ENCODE measurements at places on chromosomes 2 and 18.
A peak's percentile ranks its signal among the peaks of the same experiment; 100 is the strongest.

DNA sequence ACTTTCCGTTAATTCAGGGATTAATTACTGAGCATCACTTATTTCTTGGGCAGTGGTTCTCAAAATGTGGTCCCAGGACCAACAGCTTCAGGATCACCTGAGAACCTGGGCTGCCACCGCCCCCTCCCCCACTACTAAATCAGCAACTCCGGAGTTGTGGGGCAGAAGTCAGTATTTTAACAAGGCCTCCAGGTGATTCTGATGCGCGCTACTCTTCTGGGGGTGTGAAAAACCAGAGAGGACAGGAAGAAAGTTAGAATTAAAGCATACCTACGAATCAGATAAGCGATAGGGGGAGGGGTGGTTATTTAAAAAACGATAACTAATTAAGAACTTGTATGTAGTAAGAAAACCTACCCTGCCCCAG is 319 bp downstream of the ZSCAN30 start:
- H3K4me3 ChIP-seq: peak overlapping the region; percentile 47
- peak; percentile 72 for DNase-seq
- H3K27me3 ChIP-seq: no peaks in the 10 kb centered on the region
- peaks cover 6% of the 10 kb centered on the region for H3K4me1 ChIP-seq
- H3K27ac ChIP-seq: peak overlapping the region; percentile 84
- no peaks in the 10 kb centered on the region for H3K36me3 ChIP-seq

DNA sequence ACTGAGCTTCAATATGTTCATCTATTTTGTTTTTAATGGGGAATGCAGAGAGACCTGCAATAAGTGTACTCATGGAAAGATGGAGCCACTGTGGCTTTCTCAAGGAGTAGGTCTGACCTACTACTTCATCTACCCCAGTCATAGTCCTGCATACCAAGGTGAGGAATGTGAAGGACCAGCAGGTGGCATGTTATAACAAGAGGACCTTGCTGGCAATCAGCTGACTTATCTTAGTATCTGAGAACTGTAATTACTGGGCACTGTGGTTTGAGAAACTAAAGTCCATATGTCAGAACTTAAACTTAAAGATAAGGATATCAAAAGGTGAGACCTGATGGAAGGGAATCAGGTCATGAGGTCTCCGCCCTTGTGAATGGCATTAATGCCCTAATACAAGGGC is 1104.2 kb downstream of the BCL11A start:
- H3K4me1 ChIP-seq: no peaks in the 10 kb centered on the region
- no peaks in the 10 kb centered on the region for H3K27me3 ChIP-seq
- DNase-seq: no peak
- H3K36me3 ChIP-seq: no peaks in the 10 kb centered on the region
- no peak overlapping the region for H3K4me3 ChIP-seq

DNA sequence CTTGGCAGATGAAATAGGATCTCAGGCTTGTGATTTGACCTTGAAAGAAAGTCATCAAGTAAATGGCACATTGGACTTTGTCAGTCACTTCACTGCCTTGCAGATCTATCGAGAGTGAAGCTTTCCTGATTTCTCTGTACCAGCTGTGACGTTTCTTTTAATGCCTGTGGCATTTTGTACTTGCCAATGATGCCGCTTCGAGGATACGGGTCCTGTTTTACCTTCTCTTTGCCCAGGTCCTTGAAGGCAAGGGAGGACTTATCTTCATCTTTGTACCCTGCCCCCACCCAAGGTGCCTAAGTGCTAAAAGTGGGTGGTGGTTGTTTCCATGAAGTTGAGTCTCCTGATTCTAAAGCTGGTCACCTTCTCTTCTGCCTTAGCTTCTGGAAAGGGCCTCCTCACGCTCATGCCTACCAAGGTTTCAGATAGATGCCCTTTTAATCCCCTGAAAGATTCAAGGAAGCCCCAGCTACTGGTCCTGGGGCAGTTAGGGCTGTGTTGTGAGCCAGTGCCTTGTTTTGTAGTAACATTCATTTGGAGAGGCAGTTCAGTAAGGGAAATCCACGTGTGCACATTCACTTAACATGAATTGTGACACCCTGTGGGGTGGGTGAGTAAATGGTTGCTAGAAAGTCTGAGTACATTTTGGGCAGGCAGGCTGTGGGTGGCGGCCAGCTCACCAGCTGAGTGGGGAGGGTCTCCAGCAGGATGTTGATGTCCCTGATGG is 6.1 kb downstream of the LBH start:
- H3K4me1 ChIP-seq: peaks cover 36% of the 10 kb centered on the region
- H3K27me3 ChIP-seq: no peaks in the 10 kb centered on the region
- H3K36me3 ChIP-seq: peaks cover 28% of the 10 kb centered on the region
- DNase-seq: no peak

GRCh38 chr2:227177592-227178336 is 13.3 kb downstream of the COL4A3 start:
- no peaks in the 10 kb centered on the region for H3K36me3 ChIP-seq
- peaks cover 25% of the 10 kb centered on the region for H3K4me1 ChIP-seq
- no peaks in the 10 kb centered on the region for H3K27me3 ChIP-seq
- H3K27ac ChIP-seq: no peak overlapping the region
- no peak overlapping the region for H3K4me3 ChIP-seq

DNA sequence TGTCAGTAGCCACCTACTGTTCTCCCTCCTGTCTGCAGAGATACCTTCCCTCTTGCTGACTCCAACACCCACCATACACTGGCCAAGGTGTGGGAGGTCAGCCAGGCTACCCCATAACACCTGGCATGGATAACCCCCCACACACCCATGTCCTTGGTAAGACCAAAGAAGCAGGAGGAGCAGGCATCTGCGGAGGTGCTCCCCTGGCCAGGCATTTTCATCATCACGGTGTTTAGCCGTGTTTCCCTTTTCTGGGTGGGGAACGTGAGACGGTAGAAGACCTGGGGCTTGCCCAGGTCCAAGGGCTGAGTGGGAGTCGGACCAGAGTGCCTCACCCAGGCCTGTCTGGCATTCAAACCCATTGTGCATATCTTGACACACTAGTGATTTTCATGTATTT is 150.3 kb downstream of the SMAD7 start:
- H3K4me3 ChIP-seq: no peak overlapping the region
- no peak for DNase-seq
- H3K27me3 ChIP-seq: no peaks in the 10 kb centered on the region
- no peaks in the 10 kb centered on the region for H3K36me3 ChIP-seq

DNA sequence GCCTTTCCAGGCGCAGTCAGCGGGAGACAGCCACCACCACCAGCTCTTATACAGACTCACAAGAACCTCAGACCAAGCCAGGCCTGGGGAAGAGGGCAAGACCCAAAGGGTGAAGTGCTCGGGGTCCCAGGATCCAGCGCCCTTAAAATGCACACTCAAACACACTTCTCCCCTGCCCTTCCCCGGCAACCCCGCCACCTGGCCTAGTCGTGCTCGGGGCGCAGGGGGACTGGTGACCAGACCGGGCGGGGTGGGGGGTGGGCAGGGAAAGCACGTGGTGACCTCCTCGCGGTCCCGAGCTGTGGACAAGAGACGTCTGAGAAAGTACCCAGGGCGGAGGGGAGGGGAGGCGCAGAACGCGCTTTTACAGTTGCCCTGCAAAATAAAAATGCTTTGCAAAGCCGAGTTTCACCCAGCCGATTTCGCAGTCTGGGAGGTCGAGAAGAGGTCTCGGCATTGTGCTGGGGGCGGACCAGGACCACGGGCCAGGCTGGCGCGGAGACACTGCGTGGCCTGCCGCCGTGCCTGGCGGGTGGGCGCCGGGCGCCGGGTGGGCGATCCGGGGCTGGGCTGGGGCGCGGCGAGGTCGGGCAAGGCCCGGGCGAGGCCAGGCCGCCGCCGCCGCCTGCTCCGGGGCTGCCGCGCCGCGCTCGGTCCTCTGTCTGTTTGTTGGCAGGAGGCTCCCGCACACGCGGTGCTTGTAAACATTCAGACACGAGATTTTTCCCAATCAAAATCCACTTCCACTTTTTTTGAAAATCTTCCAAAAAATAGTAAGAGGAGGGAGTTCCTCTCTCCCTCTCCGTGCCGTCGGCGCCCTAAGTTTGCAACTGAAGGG is 2.0 kb downstream of the BCL11A start:
- H3K27ac ChIP-seq: no peak overlapping the region
- peaks cover 28% of the 10 kb centered on the region for H3K4me1 ChIP-seq
- peak overlapping the region; percentile 60 for H3K4me3 ChIP-seq
- H3K27me3 ChIP-seq: no peaks in the 10 kb centered on the region
- no peaks in the 10 kb centered on the region for H3K36me3 ChIP-seq
- DNase-seq: peak; percentile 53

DNA sequence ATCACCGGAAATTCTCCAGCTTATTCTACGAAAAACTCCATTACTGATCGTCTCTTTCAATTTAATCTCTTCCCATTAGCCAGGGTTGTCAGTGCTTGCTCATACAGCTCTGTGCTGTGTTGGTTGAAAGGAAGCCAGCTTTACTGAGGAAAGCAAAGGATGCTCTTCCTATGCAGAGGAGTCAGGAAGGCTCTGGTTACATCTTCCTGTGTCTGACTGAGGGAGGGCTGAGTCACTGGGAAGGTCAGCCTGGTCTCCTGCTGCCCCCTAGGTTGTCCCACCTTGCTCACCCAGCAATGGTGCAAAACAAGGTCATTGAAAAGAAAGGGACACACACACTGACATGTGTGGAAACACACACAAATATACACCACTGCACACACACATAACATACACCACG is 975.6 kb downstream of the DCDC2C start:
- no peaks in the 10 kb centered on the region for H3K27me3 ChIP-seq
- H3K36me3 ChIP-seq: no peaks in the 10 kb centered on the region
- no peak for DNase-seq
- no peak overlapping the region for H3K27ac ChIP-seq
- peaks cover 5% of the 10 kb centered on the region for H3K4me1 ChIP-seq
- no peak overlapping the region for H3K4me3 ChIP-seq

DNA sequence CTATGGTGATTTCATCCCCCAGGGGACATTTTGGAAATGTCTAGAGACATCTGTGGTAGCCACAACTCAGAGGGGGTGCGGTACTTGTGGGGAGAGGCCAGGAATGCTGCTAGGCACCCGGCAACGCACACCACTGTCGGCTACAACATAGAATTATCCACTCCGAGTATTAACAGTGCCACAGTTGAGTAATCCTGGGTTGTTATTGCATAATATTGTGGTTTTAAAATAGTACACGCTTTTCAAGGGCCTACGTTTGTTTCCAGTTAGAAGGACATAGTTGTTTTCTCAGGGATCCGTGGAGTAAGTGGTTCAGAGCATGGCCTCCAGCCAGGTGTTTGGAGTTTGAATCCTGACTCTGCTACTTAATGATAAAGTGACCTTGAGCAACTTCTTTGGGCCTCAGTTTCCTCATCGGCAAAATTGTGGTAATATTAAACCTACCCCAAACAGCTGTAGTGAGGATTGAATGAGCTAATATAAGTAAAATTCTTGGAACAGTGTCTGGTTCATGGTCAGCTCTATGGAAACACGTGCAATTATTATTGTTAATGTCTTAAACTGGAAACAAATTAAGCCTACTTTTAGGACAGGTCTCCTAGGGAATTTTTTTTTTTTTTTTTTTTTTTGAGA is 24.5 kb downstream of the CYP27A1 start:
- H3K27me3 ChIP-seq: no peaks in the 10 kb centered on the region
- no peaks in the 10 kb centered on the region for H3K36me3 ChIP-seq
- H3K27ac ChIP-seq: peak overlapping the region; percentile 69
- H3K4me3 ChIP-seq: no peak overlapping the region
- peaks cover 24% of the 10 kb centered on the region for H3K4me1 ChIP-seq
